ENCODE measurements at places on chromosomes 5 and 9.

GRCh38 chr9:16335788-16336580 is 534.5 kb downstream of the BNC2 start:
- no peak for DNase-seq

GRCh38 chr5:109668668-109669422 is 20.9 kb upstream of the MAN2A1 start:
- DNase-seq: peak; percentile 9

- DNase-seq: no peak
Observed at GRCh38 chr5:36179950-36180349, 28.0 kb downstream of the SKP2 start.

DNA sequence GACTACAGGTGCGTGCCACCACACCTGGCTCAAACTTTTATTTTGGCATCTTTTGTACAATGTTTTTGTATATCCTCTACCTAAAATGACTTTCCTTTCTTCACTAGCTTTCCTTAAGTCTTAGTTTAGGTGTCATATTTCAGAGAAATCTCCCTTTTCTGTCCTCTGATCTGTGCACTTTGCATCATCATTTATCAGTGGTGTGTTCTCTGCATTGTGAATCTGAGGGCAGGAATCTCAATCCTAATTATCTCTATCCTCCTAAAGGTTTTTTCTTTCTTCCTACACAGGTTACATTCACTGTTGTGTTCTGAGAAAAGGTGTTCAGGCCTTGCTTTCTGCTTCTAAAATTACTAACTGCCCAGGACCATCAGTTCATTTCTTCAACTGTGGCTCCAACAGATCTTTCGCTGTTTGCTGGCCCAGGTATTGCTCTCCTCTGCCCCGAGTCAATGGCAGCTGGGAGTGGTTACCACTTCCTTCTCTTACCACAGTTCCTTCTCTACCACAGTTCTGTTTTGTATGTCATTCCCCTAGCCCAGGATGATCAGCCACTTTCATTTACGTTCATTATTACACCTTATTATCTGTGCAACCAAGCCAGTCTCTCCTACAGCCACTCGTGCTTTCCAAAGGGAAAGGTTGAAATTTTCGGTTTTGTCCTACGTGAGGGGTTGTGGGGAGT is 14.0 kb downstream of the TGFBR1 start:
- DNase-seq: no peak

DNA sequence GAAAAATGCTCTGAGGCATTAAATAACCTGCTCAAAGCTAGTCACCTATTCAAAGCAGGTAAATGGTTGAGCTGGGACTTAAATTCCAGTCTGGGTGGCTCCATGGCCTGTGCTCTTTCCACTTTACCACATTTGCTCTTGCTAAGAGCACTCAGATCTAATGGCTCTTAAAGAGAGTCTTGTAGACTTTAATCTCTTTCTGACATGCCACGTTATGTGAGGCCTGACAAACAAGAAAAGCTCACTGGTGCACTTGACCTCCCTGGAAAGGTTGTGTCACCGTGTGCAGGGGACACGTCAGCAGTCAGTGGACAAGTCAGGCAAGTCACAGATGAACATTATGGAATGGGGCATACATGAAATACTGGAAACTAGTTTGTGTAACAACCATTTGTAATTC is 129.9 kb upstream of the RPS23 start:
- no peak for DNase-seq

- DNase-seq: no peak
Observed at GRCh38 chr9:114198249-114199040, 43.1 kb downstream of the COL27A1 start.

GRCh38 chr9:131835151-131835910 is 95.5 kb upstream of the RAPGEF1 start:
- no peak for DNase-seq

DNA sequence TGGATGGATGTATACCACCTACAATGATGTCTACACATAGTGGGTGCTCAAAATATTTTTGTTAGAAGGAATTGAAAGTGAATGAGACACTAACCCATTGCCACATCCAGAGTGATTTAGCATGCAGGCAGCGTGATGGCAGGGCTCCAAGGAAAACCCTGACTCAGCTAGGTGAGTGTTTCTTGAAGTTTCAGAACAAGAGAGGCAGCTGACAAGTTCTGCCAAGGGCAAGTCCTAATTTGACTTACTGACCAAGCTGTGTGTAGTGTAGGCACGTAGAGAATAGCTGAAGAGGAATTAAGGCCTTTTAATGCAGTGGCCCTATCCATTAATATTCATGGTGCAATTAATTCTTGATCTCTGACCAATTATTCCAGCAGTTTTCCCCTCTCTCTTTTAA is 107.8 kb upstream of the ATP10B start:
- no peak for DNase-seq

- DNase-seq: no peak
Observed at GRCh38 chr5:141567513-141568117, 51.2 kb downstream of the DIAPH1 start.

GRCh38 chr9:109193974-109194556 is 27.0 kb upstream of the FRRS1L start:
- DNase-seq: no peak

- DNase-seq: no peak
Observed at GRCh38 chr5:124310453-124310852, 436.0 kb downstream of the ZNF608 start.

DNA sequence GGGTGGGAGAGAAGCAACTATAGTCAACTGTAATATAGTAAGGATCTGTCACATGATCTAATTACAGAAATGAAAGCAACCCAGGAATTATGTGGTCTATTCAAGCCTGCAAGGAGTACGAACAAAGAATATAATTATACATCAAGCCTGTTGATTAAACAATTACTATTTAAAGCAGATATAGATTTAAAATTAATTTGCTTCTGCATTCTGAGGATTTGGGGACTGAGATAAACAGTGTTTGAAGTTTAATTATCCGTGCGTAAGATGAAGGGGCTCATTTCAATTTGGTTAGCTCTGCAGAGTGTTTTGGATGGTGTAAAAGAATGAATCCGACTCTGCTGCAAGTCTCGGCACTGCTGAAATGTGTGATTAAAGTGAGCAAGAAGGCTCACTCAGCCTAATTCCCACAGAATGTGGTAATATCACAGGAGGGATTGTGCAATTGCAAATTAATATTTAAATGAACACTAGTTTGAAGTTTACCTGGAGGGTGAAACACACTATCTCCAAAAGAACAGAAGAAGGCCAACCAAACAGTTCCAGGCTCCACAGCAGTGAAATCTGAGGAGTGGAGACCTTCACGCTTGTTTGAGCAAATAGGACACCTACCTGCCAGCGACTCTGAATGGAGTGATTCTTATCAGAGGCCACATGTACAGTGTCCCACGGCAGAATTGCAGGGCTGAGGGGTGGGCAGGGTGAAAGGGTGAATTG is 420.6 kb upstream of the SLC30A5 start:
- no peak for DNase-seq

DNA sequence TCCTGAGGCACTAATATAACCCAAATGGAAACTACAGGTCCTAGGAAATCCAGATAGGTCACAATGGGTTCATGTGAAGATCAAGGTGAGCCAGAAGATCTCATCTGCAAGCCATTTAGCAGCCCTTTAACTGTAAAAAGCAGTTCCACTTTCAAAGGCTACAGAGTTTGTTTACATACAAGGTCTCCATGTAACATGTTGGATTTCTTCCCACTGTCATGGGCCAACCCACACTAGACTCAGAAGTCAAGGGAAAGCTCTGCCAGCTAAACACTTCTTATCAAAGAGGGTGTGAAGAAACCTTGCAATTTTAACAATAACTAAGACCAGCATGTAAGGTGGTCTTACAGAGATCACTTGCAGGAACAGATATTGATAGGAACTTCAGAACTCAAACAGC is 3.8 kb upstream of the CTNNAL1 start:
- DNase-seq: no peak

DNA sequence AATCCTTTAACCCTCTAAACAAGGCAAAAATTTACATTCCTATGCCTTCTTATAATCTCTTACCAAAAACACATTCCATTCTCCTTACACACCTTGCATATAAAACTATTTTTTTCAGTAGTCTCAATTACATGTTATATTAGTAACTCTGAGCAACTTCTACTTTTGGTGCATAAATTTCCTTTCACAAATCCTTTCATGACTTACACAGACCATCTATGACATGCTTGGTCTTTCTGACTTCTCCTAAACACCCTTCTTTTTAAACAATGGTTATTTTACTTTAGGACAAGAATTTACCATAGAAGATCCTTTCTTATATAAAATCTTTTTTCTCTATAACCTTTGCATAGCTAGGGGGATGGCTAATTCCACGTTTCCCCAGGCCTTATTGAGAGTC is 208.0 kb upstream of the ARRDC3 start:
- DNase-seq: no peak

- no peak for DNase-seq
Observed at GRCh38 chr5:170538096-170538465, 34.3 kb downstream of the KCNIP1 start.

- DNase-seq: no peak
Observed at GRCh38 chr9:112629671-112630485, 88.0 kb downstream of the INIP start.

DNA sequence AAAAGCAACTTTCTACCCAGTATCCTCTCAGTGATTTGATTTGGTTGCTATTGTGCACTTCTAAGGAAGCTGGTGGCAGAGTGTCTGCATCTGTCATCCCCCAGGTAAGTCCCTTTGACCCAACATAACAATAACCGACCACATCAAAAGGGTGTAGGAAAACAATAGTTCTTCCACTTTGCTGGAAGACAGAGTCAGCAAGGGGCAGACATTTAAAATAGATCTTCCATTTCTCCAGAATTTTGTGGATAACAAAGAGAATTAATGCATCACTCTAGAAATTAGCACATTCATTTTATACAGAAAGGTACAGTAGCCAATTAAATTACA is 177.5 kb downstream of the EBF1 start:
- no peak for DNase-seq

DNA sequence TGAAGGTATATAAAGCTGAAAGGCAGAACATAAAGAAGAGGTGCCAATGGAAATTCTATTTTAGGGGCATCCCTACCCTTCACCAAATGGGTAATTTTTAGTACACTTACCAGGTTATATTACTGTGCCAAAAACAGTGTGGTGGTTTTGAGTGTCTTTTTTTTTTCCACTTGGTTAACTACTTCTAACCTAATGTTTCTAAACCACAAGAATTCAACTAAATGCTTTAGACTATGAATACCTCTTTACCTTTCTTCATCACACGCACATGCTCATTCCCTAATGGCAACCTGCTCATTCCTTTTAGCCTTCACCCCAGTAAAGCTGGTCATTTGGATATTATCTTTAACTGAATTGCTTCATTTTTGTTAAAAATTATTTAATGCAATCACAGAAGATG is 215.6 kb downstream of the PIK3R1 start:
- DNase-seq: no peak

DNA sequence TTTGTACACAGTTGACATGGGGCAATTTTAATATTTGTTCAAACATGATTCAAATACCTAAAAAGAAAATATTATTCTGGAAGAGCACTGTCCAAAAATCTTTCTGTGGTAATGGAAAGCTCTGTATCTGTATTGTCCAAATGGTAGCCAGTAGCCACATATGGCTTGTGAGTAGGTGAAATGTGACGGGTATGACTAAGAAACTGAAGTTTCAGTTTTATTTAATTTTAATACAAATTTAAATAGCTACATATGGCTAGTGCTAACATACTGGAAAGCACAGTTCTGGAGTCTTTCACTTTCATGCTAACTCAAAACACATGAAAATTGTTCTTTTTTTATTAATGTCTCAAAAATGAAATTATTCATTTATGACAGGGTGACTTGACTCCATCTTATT is 132.6 kb downstream of the PLK2 start:
- no peak for DNase-seq

DNA sequence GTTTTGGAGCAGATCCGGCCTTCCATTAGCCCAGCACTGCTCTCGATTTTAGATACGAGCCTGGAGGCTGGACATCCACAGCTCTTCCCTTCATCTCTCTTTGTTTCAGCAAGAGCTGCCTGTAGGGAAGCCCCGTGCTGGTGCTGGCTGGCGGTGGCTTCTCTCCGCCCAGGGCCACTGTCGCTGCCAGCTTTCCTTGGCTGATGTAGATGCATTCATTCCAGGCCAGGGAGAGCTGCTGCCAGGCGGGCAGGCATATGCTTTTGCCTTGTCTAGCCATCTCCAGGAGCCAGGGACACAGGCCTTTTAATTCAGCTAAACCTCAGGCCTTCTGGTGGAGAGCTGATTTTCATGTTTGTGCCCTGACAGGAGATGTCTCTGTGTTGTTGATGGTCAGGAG is 409.3 kb upstream of the CLINT1 start:
- no peak for DNase-seq

- no peak for DNase-seq
Observed at GRCh38 chr5:159241946-159242552, 21.0 kb upstream of the UBLCP1 start.

DNA sequence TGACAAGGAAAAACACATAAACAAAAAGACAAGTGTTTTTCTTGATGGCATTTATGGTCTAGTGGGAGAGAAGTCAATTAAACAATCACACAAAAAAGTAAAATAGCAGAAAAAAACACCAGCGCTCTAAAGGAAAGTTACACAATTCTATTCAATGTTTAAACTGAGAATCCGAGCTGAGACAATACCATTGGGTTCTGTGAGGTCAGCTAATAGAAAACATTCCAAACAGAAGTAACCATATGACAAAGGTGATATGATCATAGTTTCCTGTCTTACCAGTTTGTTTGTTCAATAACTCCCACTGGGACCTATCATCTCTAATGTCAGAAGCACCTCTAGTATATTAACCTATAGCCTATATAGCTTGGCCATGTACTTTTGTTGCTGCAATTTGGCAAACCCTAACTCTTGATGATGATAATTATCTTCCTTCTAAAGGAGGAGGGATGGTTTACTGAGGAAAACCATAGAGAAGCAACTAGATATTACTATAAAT is 1030.0 kb downstream of the CDH12 start:
- DNase-seq: no peak

- no peak for DNase-seq
Observed at GRCh38 chr5:82905986-82906385, 171.2 kb downstream of the TMEM167A start.

DNA sequence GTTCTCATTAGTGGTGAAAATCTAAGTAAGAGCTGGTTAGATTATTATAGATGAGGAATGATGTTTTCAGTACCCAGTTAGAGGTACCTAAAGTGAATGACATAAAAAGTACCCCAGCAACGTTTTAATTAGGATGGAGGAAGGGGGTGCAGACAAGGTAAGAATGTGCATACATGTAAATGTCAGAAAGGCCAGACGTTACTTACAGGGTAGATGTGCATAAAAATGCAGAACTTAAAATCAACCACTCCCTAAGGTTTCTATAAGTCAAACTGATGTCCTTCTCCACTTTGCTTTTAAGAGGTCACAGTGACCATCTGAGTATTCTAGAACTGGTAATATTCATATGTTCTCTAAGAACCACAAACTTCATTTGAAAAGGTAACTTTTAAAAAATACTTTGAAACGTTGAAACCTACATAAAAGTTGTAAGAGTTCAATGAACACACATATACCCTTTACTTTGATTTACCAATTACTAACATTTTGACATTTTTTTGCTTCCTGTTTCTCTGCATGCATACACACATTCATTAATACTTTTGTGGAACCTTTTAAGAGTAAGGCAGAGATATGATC is 18.8 kb downstream of the ACTL7A start:
- no peak for DNase-seq
